ENCODE measurements at places on chromosomes 16 and 17.

- DNase-seq, result no peak
Observed at GRCh38 chr17:31273516-31273915, 23.5 kb downstream of the OMG start.

DNA sequence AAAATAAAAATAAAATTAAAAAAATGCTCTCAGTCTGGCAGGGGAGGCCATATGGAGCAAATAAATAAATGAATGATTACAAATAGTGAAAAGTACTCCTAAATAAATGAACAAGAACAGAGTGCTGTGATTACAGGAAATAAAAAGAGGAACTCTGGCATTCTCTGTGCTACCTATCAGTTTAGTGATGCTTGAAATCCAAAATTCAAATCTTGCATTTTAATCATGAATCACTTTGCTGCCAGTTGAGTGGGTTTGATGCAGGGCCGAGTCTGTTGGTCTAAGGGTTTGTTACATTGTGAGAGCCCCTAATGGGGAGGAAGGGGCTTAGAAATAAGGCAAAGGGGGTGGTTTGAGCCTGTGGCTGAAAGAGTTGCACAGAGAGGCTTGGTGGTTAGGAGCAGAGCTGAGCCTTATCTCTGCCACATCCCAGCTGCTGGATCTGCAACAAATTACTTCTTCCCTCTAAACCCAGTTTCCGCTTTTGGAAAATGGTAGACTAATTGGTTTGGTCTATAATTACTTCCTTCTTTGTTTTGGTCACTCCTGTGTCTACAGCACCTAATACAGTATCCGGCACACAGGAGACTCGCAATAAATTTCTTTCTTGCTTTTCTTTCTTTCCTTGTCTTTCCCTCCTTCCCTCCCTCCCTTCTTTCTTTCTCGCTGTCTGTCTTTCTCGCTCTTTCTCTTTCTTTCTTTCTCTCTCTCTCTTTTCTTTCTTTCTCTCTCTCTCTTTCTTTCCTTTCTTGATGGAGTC is 6.3 kb upstream of the ABCC1 start:
- DNase-seq, result no peak

GRCh38 chr17:75623386-75623785 is 9.8 kb upstream of the SMIM5 start:
- no peak for DNase-seq

DNA sequence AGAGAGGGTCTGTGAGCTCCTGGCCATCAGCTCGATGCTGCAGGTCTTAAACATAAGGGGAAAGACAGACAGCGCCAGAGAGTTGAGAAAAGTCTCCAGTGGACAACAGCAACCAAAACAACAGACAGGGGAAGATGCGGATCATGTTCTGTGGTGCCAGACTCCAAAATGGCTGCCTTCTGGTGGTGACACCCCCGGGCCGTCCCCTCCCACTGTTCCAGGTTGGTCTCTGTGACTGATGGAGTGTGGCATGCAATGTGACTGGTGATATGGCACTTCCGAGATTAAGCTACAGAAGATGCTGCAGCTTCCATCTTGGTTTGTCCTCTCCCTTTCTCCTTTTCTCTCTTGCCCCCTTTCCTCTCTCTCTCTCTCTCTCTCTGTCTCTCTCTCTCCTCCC is 40.4 kb upstream of the RBFOX3 start:
- DNase-seq, result no peak

GRCh38 chr16:2584729-2585650 is 47.2 kb downstream of the PDPK1 start:
- DNase-seq, result peak; percentile 46

DNA sequence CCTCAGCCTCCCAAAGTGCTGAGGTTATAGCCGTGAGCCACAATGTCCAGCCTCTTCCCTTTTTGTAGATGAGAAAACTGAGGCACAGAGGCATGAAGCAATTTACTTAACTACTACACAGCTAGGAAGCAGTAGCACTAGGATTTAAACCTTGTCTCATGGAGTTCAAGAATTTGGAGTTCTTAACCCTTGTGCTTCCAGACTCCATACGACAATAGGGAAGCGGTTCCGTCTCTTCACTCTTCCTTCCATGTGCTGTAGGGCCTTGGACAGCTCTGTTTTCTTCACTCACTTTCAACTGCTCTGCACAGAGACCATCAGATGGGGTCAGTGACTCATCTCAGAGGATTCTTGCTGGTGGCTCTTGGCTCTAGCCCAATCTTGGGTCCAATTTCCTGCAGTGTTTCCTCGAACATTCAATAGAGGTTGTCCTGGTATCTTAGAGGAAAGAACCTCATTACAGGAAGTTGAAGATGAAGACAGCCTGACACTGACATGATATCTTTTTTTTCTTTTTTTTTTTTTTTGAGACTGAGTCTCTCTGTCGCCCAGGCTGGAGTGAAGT is 19.3 kb downstream of the ITGAL start:
- peak; percentile 5 for DNase-seq

GRCh38 chr17:71188811-71189492 is 931.9 kb upstream of the SOX9 start:
- no peak for DNase-seq

- DNase-seq, result no peak
Observed at GRCh38 chr17:37430051-37430627, 23.5 kb downstream of the TADA2A start.

GRCh38 chr17:44070455-44071197 is at the start of gene G6PC3:
Gene G6PC3, plus strand, starts transcription at chr17:44070735. Its CDS starts 231 bp downstream, at chr17:44070966.
- DNase-seq, result peak; percentile 94
